ENCODE measurements at places on chromosomes 2 and 18.

GRCh38 chr2:151171186-151171585 is 90.5 kb downstream of the RBM43 start:
- DNase-seq: no peak

DNA sequence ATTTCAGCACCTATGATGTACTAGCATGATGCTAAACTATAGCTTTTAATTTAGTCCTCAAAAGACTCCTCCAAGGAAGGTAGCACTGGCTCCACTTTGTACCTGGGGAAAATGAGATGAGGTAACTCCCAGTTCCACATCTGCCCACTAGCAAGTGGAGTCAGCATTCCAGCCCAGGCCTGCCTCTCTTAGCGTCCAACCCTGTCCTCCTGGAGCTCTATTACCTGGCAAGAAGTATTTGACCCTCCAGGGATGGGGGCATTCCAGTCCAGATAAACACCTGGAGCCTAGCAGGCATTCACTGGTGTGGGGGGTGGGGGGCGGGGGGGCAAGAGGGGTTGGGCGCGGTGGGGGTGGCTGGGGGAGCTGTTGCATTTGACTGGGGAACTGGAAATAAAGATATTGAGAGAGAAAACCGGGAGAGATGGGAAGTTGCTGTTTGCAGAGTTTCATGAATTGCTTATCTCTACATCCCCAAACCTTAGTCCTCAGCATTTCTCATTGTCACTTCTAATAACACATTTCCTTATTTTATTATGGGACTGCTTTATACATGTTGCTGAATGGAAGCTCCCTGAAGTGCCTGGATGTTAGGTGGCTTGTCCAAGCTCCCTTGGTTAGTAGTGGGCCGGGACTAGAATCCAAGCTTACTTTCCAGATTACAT is 22.0 kb upstream of the FZD5 start:
- DNase-seq: no peak

DNA sequence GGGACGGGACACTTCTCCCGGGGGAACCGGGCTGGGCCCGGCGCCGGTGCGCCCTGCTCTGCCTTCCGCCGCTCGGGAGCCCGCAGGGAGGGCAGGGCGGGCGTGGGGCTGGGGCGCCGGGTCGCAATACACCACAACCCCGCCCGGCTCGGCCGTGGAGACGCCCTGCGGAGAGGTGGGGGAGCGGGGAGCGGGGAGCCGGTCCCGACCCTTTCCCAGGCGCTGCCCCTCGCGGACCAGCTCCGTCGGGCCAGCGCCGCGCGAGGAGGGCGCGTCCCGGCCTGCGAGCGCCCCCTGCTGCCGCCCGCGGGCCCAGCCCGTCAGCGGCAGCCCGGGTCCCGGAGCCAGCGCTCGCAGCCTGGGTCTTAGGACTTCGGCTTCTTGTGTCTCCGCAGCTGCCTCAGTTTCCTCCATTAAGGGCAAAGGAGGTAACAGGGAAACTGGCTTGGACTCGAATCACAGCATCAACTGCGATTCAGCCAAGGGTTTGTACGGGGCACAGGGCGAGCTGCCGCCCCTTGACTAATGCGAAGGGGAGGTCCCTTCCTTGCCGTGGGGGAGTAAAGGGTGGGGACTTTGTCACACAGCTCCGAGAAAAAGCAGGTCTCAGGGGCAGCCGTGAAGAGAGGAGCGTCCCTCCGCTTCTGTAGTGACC is 635 bp upstream of the ADRA2B start:
- peak; percentile 33 for DNase-seq

- no peak for DNase-seq
Observed at GRCh38 chr2:19722531-19722971, 179.2 kb downstream of the TTC32 start.

DNA sequence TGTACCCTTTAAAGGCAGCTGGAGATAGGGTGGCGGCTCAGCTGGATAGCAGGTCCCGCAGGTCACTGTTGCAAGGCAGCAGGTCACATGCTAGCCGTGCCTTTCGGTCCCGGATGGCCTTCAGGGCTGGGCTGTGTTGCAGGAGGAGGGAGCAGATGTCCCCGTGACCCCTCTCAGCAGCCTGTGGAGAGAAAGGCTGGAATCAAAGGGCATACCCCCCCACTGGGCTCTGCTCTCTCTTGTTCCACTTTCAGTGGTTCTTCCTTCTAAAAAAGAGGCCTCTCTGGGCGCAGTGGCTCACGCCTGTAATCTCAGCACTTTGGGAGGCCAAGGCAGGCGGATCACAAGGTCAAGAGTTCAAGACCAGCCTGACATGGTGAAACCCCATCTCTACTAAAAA is 4.4 kb upstream of the ANKRD23 start:
- DNase-seq: no peak

DNA sequence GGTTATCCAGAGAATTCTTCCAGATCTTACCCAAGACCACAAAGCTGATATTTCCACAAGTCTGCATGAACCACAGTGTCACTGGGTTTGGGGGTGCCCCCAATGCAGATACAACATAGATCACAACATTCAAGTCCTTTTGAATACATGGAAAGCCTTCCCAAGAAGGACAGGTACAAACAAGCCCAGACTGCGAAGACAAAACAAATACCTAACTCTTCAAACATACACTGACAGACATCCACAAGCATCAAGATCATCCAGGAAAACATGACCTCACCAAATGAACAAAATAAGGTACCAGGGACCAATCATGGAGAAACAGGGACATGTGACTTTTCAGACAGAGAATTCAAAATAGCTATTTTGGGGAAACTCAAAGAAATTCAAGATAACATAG is 93.1 kb downstream of the MDH1 start:
- DNase-seq: no peak

GRCh38 chr18:60746919-60747318 is 374.3 kb upstream of the MC4R start:
- no peak for DNase-seq

Data from activated gamma-delta T cell (primary cell).